ENCODE measurements at places on chromosomes 5 and 9.

- DNase-seq: no peak
Observed at GRCh38 chr9:16986556-16986955, 116.1 kb upstream of the BNC2 start.

DNA sequence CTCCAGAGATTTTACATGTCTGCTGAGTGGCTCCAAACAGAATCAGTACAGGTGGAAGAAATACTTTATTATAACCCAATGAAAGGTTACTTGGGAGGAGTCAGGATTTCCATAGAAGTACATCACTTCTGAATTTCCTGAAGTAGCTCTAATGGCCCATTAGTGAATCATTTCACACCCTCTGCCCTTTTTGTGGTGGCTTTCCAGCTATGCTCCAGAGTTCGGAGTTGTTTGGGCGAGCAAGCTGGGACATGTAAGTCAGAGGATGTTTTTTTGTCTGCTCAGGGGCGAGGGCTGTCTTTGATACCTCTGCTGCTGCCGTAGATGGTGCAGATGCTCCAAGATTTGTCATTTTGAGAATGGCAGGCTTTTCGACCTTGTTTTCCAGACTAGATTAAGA lies 226.1 kb downstream of the GOLPH3 start:
- no peak for DNase-seq

- DNase-seq: no peak
Observed at GRCh38 chr9:77961541-77961940, 70.1 kb downstream of the GNAQ start.

DNA sequence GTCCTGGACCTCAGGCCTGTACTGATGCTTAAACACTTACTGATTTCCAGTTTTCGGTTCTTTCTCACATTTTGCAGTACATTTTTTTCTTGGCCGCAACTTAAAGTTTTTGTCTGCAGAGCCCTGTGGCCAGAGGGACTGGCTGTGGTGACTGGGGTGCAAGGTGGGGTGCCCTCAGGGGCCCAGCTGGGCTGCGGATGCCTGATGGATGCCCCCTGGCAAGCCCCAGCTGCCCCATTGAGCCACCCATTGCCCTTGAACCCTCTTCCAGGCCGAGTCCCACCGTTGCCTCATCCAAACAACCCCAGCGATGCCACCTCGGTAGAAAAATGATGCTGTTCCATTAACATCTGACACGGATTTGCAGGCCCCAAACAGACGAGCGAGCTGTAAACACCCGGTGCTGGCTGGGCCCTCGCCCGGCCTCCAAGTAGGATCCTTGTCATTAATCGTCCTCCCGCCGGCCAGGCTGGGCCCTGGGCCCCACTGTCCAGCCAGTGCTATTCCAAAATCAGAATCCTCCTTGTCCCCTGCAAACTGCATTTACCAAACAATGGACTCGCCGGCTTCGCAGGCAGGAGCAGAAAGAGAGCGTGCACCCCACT lies 107.9 kb downstream of the PHF2 start:
- no peak for DNase-seq

DNA sequence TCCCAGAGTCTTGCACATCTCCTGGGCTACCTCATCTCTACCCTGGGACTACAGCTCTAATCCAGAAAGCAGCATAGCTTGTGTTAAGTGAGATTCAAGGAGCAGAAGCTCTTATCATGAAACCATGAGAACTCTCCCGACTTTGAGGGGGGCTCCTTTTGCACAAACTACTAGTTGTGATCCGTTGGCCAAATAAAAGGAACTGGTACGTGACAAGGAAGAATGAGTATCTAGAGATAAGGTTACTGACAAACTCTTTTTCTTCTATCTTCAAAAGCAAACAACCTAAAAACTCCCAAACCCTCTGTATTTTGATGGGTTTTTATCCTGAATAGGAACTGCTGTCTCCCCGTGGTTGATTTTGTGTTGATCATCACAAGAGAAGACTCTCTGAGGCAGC lies 168.5 kb downstream of the SLC24A2 start:
- DNase-seq: no peak

DNA sequence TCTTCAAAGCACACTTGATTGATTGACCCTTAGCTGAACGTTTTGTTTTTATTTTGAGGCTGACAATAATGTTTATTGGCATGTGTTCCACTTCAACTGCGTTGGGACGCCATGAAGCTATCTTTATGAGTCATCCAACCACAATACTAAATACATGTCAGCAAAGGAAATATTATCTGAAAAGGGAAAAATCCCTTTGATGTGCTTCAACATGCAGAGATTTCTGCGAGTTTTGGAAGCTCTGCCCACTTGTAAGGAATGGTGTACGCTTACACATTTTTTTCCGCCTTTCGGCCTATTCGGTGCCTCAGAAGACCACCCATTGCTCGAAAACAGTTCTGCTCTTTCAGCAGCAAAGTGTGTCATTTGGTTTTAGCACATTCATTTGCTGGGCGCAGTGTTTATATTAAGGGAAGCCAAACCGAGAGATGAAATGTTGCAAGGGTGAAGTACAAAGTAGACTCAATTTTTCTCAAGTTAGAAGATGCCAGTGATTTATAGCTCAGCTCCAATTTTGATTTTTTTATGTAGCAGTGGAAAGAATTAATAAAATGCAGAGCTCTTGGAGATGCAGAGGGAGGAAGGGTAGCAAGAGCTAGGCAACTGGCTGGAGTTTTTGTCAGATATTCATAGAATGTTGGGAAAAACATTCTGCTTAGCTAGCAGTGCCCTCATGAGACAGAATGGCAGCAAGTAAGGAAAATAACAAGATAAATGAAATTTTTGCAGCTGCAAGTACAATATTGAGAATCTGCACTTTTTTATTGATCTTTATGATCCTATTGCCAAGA lies 68.9 kb downstream of the PRDM6 start:
- DNase-seq: no peak

DNA sequence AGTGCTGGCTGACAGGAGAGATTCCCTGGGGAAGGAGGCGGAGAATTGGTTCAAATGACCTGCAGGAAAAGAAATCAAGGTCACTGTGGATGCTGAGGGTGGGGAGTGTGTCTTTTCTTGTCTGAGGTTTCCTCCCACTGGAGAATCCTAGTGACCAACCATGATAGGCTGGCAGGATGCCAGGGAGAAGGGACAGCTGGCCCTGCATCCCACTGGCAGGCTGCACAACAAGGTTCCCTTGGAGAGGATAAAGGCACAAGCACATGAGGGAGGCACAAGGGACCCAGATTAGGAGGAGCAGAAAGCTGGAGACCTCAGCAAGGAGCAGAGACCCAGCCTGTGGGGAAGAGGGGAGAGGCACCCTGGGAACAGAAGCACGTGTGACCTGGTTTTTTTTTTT lies 11.4 kb upstream of the ZDHHC12 start:
- DNase-seq: no peak

DNA sequence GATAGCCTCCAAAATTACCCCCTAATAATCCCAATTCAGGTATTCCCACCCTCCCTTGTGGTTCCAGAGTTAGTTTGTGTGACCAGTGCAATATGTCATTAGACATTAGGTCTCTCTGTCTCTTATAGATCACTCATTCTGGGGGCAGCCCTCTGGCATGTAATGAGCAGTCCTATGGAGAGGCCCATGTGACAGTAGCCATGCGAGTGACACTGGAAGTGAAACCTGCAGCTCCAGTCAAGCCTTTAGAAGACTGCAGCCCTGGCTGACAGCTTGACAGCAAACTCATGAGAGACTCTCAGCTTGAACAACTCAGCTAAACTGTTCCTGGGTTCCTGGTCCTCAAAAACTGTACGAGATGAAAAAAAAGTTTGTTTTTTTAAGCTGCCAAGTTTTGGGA lies 54.0 kb upstream of the HSPB3 start:
- no peak for DNase-seq

GRCh38 chr5:9545136-9545991 lies 511 bp downstream of the SEMA5A start:
- DNase-seq: no peak

GRCh38 chr5:171999877-172000276 lies 6.6 kb downstream of the FBXW11 start:
- DNase-seq: no peak

DNA sequence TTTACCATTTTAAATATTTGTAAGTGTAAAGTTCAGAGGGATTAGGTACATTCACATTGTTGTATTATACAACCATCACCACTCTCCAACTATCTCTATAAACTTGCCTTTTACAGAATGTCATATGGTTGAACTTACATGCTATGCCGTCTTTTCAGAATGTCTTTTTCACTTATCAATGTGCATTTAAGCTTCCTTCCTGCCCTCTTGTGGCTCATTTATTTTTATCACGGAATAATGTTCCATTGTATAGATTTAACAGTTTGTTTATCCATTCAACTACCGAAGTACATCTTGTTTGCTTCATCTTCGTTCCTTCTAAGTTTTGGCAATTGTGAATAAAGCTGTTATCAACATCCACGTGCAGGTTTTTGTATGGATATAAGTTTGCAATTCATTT lies 133.3 kb upstream of the C6 start:
- no peak for DNase-seq

- no peak for DNase-seq
Observed at GRCh38 chr5:17004441-17005106, 68.5 kb upstream of the MYO10 start.

DNA sequence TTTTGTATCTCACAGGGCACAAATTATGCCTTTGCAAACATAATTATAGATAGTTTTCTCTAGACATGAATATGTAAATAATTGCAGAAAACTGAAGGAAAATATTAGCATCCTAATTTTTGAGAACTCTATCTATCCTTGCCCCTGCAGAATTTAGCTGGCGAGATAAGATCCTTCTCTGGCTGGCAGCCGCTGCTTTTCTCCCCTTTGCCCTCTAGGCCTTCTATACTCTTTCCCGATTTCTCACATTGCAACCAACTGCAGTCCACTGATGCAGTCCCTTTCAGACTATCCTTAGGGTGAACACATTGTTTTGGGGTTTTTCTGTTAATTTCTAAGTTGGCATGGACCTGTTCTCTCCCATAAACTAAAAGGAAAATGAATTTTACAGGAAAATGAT lies 91.3 kb downstream of the CD180 start:
- no peak for DNase-seq

GRCh38 chr5:32233220-32233695 lies 59.1 kb upstream of the GOLPH3 start:
- DNase-seq: no peak

DNA sequence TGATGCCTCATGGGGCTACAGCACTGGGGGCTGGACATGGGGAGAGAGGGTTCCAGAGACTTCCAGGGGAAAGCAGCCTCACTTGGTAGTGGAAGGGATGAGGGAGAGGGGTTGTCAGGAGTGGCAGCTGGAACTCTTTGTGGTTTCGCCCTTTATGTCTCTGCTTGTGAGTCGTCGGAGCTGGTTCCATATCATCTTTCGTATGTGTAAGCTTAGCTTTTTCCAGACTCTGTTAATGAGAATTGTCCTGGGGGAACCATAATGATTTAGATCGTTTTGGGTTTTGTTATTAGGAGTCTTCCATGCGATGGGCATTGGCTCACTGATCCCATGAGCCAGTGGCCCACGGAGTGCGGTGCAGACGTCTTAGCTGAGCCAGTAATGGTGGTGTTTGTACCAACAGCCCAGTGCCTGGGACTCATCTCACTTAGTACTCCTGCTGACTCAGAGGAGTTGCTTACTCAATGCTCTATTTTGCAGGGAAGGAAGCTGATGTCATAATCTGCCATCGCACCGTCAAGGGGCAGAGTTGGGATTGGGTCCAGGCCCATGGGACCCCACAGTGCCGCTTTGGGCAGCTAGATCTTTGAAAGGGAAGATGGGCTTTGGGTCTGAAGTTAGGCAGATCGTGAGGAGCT lies 48.5 kb downstream of the NEK6 start:
- no peak for DNase-seq

DNA sequence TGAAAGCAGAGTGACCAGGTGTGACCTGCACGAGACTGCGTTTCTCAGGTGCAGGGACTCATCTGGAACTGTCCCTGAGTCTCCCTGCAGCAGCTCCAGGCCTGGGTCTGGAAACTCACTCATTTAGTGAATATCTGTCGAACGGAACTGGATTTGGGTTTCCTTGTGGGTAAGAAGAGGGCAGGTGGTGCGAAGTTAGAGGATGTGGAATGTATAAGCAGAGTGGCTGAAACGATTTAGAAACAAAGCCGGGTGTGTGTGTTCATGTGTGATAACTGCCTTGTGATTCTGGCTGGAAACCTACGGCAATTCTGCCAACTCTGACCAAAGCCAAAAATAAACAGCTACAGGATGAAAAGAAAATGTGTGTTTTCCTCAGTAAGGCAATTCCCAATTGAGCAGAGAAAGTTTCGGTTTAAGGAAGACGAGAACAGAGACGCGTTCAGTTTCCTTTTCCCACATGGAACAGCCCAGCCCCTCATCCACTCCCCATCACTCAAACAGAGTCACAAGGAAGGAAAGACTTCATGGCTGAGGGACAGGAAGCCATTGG lies 130.3 kb downstream of the NSG2 start:
- DNase-seq: no peak

- no peak for DNase-seq
Observed at GRCh38 chr5:147971472-147971871, 65.1 kb upstream of the C5orf46 start.

- DNase-seq: no peak
Observed at GRCh38 chr5:6194906-6195612, 183.3 kb downstream of the MED10 start.

DNA sequence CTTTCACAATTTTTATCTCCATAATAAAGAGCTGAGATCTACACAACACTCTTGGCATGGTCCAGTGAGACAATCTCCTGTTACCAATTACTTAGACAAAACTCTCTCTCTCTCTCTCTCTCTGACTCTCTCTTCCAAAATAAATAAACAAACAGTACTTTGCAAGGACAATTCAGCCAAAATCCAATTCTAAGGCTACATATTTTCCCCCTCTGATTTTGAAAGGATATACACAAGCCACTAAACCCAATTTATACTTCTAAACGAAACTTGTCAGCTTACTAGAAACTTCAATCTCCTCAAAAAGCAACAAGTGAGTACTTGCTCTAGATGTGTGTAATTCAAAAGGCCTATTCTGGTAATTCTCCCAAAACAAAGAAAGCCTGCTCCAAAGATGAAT lies 26.3 kb upstream of the TNPO1 start:
- DNase-seq: no peak

GRCh38 chr5:107589520-107590193 lies 81.1 kb downstream of the EFNA5 start:
- DNase-seq: no peak

GRCh38 chr9:110809038-110809595 lies 140.5 kb downstream of the MUSK start:
- no peak for DNase-seq

DNA sequence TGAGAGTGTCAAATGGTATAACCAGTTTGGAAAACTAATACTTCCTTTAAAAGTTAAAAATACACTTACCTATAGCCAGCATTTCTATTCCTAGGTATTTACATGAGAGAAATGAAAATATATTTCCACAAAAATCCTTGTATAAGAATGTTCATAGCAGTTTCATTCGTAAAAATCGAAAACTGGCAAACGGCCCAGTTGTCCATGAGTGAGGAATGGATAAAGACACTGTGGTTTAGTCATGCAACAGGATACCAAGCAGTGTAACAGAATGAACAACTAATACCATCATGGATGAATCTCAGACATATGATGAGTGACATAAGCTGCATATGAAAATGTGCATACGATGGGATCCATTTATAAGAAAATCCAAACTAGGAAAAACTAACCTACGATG lies 136.7 kb downstream of the MACROH2A1 start:
- no peak for DNase-seq

Data from stimulated activated CD4-positive, alpha-beta T cell treated with anti-CD3 and anti-CD28 coated beads, TNF-alpha, amount 100 ng/mL, for 24 hours (primary cell).